EH (cell line): ENCODE measurements at places on chromosomes 5 and 9.

DNA sequence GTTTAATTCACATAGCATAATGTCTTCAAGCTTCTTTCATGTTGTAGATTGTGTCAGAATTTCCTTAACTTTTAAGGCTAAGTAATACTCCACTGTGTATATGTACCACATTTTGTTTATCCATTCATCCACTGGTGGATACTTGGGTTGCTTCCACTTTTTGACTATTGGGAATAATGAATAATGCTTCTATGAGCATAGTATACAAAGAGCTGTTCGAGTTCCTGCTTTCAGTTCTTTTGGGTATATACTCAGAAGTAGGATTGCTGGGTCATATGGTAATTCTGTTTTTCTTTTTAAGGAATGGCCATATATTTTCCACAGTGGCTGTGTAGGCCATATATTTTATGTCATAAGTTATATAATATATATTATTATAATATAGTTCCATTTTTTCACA is 3.6 kb upstream of the FAM120AOS start:
- no peak for DNase-seq

GRCh38 chr9:22050924-22051323 is 41.8 kb upstream of the CDKN2B start:
- DNase-seq, result no peak

GRCh38 chr5:126003309-126003708 is 419.9 kb upstream of the GRAMD2B start:
- peak; percentile 42 for DNase-seq

DNA sequence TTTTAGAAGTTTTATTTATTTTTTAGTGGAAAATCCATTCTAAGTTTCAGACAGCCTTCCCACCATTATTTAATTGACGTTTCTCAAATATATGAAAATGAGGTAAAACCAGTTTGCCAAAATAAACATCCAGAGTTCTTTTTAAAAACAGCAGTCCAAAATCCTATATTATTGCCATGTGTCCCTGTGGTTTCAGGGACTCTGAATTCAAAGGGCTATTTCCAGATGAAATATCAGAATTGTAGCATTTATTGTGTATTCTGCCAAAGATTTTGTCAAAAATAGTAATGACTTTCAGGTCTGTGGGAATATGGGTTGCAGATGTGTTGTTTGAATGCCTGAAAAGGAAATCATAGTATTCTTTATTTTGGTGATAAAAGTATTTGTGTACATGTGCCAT is 41.6 kb downstream of the XRCC4 start:
- no peak for DNase-seq

GRCh38 chr5:124071039-124071438 is 559.1 kb downstream of the CSNK1G3 start:
- DNase-seq, result no peak

- DNase-seq, result no peak
These were observed 22.5 kb downstream of the DYNC2I2 start for GRCh38 chr9:128634111-128634510.

- DNase-seq, result no peak
These were observed 20.5 kb downstream of the ELP1 start for GRCh38 chr9:108913391-108913790.
